ENCODE measurements at places on chromosomes 1 and 21. TPM values are rescaled to one million over a fixed set of nuclear protein-coding genes. Genes with fewer than 3 reads are reported as not detected.

The JAM2 gene
- polyA plus RNA-seq, result 38.1 TPM

DNA sequence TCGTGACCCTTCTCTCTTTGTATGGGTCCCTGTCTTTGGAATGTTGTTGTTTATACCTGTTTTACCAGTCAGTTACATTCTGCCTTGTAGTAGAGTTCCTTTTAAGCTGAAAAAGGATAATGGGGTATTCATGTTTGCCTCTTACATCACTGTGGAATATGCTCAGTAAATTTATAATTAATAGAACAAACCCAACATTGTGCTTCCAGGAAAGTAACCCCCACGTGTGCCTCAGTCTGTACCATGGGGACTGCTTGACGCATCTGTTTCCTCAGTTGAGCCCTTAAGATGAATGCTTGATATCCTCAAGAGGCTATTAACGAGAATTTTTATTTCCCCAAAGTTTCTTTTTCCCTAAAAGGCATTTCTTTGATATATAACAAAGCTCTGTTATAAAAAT, 73.4 kb downstream of the ST6GALNAC3 start:
- DNase-seq, result no peak

DNA sequence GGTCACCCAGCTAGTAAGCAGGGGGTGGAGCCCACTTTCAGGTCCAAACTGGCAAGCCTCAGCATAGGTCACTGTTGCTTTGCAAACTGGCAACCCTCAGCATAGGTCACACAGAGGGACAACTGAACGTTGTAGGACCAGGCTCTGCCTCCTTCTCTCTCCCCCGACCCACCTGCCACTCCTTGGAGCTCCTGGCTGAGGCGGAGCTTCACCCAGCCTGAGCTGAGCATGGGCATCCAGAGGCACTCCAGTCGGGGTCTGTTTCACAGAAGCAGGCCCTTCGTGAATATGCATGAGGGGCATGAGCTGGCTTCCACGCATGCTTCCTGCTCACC, 24.2 kb downstream of the CAPZB start:
- DNase-seq, result no peak

The NT5C1A gene
- 9.0 TPM for polyA plus RNA-seq

DNA sequence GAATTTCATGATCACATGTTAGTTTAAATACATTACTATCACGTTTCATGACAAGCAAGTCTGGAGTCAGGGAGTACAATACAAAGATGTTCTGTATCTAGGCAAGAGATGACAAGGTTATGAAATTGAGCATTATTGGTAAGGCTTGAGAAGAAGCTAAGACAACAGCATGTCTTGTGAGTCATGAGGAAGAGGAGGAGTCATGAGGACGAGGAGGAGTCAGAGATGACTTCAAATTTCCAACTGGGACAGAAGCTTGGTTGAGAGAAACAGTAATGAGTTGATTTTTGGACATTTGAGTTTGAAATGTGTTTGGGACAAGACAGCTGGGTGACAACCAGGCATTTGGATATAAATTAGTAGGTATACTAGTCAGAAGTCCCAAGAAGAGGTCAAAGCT, 4.3 kb upstream of the UBE2U start:
- no peak for DNase-seq

GRCh38 chr1:54018635-54019034, 649 bp upstream of the LDLRAD1 start:
- no peak for DNase-seq

- no peak for DNase-seq
Observed at GRCh38 chr1:84402060-84402459, 3.8 kb downstream of the DNASE2B start.
